ENCODE measurements at places on chromosomes 4 and X. TPM values are rescaled to one million over a fixed set of nuclear protein-coding genes. Genes with fewer than 3 reads are reported as not detected.

Gene FOXR2
- total RNA-seq: not detected

Gene IQCM
- not detected for total RNA-seq

DNA sequence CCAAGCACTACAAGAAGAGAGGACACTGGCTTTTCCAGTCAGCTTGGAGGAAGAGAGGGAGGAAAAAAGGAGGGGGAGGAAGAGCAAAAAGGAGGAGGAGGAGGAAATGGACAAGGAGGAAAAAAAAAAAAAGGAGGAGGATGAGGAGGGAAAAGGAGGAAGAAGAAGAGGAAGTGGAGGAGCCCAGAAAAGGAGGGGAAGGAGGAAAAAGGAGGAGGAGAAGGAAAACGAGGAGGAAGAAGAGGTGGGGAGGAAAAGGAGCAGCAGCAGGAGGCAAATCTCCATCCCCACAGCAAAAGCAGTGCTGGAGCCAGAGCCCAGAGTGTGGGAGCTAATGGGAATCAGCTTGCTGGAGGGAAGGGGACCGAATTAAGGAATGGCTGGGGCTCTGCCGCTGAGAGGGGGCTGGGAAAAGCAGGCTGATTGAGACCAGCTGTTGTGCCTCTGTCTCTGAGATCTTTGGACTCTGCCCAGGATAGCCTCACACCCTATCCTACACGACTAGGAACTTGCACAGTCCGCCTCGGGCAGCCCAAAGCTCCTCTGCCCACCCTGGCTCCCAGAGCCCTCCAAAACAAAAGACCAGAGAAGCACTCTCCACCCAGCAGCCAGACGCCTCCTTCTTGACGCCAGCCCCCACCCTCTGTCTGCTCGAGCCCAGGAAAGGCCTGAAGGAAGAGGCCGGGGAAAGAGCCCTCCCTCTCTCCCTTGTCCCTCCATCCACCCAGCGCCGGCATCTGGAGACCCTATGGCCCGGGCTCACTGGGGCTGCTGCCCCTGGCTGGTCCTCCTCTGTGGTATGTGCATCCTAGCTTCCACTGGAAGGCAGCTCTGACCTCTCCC lies at the start of gene XPNPEP2:
TSS of gene XPNPEP2 (plus strand) at position 514 of the 843 bp plus-strand sequence. CDS start at position 749, 235 bp downstream.
- no peak for DNase-seq

Gene GPC4
- total RNA-seq: 8.5 TPM

Gene GYPA
- total RNA-seq: not detected

GRCh38 chr4:15021311-15021710 lies 19.0 kb downstream of the CPEB2 start:
- no peak for DNase-seq
